ENCODE measurements at places on chromosomes 11 and 22.

- no peak for DNase-seq
These were observed 76.1 kb downstream of the SOX6 start for GRCh38 chr11:16280256-16280682.

DNA sequence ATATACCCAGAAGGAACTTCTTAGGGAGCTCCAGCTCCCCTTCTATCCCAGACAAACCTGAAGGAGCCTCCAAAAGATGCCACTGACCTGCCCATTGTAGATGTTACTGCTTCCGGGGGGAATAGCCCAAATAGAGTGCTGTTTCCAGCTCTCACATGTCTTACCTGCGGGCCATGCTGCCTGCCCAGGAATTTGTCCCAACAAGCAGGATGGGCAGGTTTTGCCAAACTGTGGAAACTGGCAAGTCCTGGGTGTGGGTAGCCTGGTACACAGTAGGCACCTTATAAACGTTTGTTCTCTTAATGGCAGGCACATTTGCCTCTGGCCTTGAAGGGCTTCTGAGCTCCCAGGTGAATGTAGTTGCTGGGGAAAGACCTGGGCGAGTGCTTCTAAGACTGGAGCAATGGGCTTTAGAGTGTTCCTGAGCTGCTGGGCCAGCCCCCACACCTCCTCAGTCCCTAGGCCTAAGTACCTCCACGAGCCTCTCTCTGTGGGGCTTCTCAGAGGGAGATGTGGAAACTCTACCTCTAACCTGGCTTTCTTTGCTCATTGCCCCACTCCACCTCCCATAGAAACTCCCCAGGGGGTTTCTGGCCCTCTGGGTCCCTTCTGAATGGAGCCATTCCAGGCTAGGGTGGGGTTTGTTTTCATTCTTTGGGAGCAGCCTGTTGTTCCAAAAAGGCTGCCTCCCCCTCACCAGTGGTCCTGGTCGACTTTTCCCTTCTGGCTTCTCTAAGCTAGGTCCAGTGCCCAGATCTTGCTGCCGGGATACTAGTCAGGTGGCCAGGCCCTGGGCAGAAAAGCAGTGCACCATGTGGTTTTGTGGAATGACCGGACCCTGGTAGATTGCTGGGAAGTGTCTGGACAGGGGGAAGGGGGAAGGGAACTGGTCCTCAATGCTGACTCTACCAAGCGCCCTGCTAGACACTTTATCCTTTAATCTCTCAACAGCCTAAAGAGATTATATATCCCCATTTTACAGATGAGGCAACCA lies 37.2 kb downstream of the LIMK2 start:
- no peak for DNase-seq

- no peak for DNase-seq
These were observed at the start of gene SLC43A1 for GRCh38 chr11:57515332-57516060. SLC43A1 (minus strand) TSS chr11:57515702; CDS start chr11:57514111, 1,591 bp downstream.

DNA sequence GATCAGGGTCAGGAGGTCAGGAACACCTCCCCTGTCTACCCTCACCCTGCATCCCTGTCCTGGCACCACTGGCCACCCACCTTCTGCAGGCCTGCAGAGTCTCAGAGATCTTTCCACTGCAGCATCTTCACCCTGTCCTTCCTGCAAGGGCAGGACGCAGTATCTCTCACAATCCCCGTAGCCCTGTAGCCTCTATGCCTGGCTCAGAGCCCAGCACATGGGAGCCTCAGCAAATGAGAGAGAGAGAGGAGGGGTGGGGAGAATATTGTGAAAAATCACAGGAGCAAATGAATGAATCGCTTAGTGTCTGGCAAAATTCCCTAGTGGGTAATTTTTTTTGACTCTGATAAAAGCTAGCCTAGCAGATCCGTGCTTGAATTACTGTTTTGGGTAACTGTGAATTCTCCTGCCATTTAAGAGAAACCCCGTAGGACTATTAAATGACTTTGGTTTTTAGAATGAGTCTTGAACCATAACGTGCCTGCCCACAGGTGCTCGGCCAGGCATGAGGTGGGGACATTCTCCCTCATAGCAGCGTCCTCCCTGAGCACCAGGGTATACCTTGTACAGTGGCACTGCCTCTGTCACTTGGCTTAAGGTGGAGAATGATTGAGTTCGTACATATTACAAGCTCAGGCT lies 91.5 kb downstream of the MORC2 start:
- DNase-seq, result no peak

GRCh38 chr11:23540101-23540561 lies 679.9 kb upstream of the CCDC179 start:
- DNase-seq, result no peak

GRCh38 chr11:62013537-62014476 lies 46.4 kb upstream of the FTH1 start:
- DNase-seq, result no peak

- DNase-seq, result no peak
These were observed 941.6 kb upstream of the CHORDC1 start for GRCh38 chr11:91164452-91164822.
